ENCODE measurements at places on chromosomes 16 and 17. TPM values are rescaled to one million over a fixed set of nuclear protein-coding genes. Genes with fewer than 3 reads are reported as not detected.

Gene C17orf100
- 2.1 TPM for total RNA-seq

Gene CACNG5
- total RNA-seq: not detected

Gene KRT33B
- not detected for total RNA-seq

Gene CNTNAP1
- total RNA-seq: 1.2 TPM

Gene CASKIN1
- 0.13 TPM for total RNA-seq

Gene RBFOX1
- total RNA-seq: not detected

Gene CCL17
- 18.9 TPM for total RNA-seq

Gene CDK5RAP3
- 178 TPM for total RNA-seq

Gene NXPH3
- 0.44 TPM for total RNA-seq

DNA sequence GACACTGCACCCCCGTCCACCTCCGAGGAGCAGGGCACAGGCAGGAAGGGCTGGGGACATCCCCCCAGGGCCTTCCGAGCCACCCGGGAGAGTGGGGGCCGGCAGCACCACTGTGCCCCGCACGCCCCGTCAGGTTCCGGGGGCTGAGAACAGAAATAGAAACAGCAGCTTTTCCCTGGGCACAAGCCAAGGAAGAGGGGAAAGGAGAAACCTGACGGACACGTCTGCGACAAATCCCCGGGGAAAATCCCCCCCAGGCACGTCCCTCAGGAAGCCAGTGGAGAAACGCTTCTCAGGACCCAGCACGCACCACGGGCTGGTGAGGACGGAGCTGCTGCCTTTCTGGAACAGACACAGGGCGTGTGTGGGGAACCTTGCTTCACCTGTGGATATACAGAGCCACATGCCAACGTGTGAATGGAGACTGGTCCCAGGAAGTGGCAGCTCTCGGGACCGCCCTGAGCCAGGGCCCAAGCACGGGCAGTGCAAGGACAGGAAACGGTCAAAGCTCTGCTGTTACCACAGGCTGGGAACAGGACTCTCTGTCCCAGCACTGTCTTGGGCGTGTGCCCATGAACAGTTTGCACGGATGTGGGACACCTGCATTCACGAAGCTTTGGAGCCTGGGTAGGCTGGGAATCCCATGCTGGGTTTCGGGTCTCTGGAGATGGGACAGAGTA is 1.2 kb upstream of the TMEM204 start:
- peak; percentile 39 for DNase-seq

- no peak for DNase-seq
These were observed 476.8 kb upstream of the CDH11 start for GRCh38 chr16:65598621-65599020.

DNA sequence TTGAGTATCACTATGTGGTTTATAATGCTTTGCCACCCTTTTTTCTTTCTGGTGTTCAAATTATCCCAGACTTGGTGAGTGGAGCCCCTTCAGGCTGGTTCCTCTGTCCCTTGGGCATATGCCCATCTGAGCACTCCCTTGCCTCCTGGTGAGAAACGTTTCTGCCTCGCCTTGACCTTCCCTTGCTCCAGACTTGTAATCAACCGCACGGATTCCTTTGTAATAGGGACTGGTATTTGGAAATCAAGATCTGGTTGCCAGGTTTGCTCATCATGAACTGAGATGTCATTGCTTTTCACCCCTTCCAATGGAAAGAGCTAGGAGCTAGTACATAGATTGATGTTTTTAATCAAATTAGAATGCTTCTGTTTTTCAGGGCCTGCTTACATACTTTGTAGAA is 43.7 kb downstream of the SEC14L1 start:
- no peak for DNase-seq

- DNase-seq: no peak
These were observed 30.3 kb downstream of the CACNA1H start for GRCh38 chr16:1182950-1183907.

GRCh38 chr17:83084621-83085056 is 5.2 kb downstream of the METRNL start:
- DNase-seq: no peak

GRCh38 chr16:77610496-77610895 is 111.8 kb upstream of the NUDT7 start:
- no peak for DNase-seq

DNA sequence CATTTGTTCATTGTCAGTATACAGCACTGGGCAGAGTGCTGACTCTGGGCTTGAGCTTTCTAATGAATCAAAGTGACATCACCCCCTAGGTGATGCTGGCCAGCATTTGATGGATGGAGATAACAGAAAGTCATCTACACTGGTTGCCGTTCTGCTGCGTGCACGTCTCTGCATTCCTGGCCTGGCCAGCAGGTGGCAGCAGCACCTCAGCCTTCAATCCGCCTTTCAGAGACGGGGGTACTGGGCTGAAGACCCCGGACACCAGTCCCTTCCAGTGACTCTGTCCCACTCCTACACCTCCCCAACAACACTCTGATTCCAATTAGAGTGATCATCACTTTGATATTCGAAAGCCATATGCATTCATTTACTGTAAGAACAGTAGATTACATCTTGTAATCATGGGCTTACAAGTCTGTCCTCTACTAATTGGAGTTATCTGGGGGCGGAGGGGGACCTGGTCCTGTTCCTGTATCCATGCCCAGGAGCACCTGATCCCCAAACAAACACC is 6.0 kb downstream of the CPSF4L start:
- peak; percentile 46 for DNase-seq

DNA sequence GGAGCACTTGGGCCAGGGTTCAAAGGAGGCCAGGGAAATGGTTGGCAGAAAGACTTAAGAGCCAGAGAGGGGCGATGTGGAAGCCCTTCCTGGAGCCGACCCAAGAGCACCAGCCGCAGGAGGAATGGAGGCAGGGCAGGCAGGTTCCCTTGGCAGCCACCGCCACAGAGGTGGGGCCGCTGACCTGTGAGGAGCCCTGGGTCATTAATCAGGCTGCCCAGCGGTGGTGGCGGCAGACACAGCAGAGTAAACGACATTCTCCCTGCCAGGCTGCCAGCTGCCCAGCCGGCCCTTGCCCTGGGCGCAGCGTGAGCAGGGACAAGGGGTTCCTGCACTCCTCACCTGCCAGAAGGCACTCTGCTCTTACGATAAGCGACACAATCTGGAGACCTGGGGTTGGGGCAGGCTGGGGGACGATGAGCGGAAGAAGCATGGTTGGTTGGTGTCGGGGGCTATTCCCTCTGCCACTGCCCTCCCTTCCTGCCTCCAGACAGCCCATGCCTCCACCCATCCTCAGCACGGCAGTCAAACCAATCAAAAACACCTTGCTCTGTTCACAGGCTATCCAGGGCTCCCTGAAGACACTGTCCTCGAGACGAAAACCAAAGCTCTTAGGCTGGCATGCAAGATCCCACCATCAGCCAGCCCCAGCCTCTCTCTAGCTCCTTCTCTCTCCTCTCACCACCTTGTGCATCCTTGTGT is 40.9 kb downstream of the PLXDC1 start:
- no peak for DNase-seq

GRCh38 chr16:75810342-75810741 is 84.1 kb upstream of the CPHXL start:
- no peak for DNase-seq

GRCh38 chr17:16511593-16511992 is 19.6 kb upstream of the LRRC75A start:
- no peak for DNase-seq

DNA sequence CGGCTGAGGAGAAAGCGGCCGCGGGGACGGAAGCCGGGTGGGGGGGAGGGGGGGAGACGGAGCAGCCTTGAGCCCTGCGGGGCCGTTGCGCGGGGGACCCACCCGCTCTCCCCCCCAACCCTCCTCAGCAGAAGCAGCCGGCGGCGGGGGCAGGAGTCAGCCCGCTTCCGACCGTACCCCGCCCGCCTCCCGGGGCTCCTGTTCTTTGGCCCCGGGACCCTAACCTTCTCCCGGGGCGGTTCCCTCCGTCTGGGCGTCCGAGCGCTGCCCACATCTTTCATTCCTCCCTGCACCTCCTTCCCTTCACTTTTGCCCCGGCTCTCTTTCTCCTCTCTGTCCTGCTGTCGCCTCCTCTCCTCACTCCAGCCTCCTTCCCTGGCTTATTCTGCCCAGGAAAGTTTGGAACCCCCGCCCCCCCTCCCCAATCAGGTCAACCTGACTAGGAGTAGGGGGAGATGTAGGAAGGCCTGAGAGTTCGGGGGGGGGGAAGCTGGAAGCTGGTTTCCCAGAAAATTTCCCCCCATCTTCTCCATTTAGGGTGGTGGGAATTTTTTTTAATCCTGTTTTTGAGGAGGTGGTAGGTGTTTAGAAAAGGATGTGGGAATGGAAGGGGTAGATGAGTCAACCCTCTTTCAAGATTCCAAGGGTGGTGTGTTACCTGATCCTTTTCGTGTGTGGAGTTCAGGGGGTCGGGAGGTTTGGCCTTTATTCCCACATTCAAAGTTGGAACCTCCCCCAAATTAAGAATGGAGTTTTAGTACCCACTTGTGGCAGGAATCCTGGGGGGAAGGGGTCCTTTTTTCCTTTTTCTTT is 427 bp upstream of the NLK start:
- DNase-seq: no peak

DNA sequence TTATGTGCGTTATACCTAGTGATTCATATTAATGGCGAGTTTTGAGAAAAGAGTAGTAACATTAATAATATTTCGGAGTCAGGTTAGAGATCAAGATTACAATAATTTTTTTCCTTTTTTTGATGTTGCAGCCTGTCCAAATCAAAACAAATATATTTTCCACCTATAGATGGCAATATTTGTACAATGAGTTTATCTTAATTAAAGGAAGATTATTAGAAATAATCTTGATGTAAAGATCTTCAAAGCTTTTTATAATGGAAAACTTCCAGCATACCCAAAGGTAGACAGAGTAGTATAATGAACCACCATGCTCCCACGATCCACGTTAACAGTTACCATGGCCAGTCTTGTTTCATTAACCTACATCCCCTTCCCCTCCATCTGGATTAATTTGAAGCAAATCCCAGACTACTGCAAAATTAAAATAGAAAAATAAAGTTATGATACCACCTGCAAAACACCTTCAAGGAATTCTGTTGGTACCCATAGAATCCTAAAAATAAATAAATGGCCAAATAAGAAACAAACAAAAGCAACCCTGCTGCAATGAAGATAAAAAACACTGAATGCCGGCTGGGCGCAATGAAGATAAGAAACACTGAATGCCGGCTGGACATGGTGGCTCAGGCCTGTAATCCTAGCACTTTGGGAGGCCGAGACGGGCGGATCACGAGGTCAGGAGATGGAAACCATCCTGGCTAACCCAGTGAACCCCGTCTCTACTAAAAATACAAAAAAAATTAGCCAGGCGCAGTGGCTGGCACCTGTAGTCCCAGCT is 46.5 kb upstream of the GINS3 start:
- no peak for DNase-seq

GRCh38 chr17:79942011-79942405 is 93.7 kb downstream of the TBC1D16 start:
- DNase-seq: no peak

GRCh38 chr16:15836965-15837611 is 19.7 kb downstream of the MYH11 start:
- DNase-seq: no peak

GRCh38 chr17:48363161-48363560 is 66.9 kb downstream of the SKAP1 start:
- no peak for DNase-seq

GRCh38 chr16:27906883-27907282 is 156.6 kb downstream of the GSG1L start:
- DNase-seq: no peak

GRCh38 chr16:50334106-50334975 is 34.4 kb downstream of the BRD7 start:
- no peak for DNase-seq

DNA sequence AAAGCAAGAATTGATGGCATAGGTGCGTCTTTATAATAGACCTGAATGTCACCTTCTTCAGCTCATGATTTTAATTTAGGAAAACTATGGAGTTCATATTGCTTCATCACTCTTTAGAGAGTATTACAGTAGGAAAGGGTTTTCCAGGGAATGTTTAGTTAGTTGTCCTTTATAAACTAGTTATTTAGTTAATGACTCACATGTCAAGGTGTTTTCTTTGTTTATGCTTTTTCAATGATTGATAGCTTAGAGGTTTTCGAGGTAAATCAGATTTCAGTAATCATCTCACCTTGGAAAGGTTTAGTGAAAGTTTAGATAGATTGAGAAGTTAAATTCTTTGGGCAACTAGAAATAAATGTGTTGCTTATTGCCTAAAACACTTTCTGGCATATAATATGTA is 9.8 kb downstream of the WSB1 start:
- no peak for DNase-seq

DNA sequence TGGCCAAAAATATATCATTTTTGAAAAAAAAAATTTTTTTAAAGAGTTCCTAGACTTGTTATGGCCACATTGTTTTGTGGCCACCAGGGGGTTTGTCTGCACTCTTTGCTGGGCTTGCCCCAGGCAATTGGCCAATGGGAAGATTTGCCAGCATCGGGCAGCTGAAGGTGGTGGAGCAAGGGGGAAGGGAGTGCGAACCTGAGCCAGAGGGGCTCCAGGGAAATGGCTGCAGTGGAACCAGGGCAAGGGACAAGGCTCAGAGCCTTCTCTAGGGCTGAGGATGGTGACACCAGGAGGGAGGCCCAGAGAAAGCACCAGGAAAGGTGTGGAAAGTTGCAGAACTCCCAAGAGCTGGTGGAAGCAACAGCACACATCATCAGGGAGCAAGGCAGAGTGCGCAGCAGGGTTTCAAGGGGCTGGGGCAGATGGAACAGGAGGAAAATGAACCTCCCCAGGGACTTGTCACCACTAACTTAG is 15.5 kb upstream of the CMIP start:
- no peak for DNase-seq

GRCh38 chr16:31461921-31462804 is 2.9 kb downstream of the ARMC5 start:
- DNase-seq: no peak

- no peak for DNase-seq
These were observed 311.7 kb downstream of the PMP22 start for GRCh38 chr17:14953405-14953804.

- DNase-seq: no peak
These were observed 154.0 kb upstream of the MAF start for GRCh38 chr16:79754501-79754900.

DNA sequence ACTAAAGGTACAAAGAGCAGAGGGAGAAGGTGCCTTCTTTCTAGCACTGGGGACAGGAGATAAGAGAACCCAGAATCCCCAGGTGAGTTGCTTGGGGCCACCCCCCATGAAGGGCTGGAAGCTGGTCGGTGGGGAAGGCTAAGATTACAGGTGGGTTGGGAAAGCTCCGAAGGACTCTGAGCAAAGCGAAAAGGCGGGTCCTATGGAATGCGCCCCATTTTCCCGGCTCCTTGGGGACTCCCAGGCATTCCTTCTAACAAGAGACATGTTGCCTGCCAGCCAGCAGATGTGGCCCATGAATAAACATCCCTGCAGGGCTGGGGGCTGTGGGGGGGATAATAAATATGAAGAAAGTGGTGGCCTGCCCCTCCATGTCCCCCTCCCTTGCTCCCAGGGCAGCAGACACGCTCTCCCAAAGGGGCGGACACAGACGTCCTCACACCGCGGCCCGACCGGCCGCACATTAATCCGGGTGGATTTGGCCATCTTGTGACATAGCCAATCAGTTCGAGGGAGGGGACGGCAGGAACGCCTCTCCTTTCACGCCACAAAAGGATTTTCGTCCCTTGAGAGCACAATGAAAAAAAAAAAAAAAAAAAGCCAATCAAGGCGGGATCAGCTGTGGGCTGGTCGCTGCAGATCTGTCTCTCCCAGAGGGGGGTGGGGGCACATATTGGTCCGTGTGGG is 98.5 kb downstream of the SOX9 start:
- DNase-seq: no peak

Measured in CD8-positive, alpha-beta memory T cell (primary cell).